ENCODE measurements at places on chromosomes 7 and 10.

- DNase-seq = no peak
These were observed 29.9 kb downstream of the DDIT4 start for GRCh38 chr10:72303424-72304128.

- DNase-seq = no peak
These were observed 89.6 kb downstream of the GALNT17 start for GRCh38 chr7:71221549-71221948.

DNA sequence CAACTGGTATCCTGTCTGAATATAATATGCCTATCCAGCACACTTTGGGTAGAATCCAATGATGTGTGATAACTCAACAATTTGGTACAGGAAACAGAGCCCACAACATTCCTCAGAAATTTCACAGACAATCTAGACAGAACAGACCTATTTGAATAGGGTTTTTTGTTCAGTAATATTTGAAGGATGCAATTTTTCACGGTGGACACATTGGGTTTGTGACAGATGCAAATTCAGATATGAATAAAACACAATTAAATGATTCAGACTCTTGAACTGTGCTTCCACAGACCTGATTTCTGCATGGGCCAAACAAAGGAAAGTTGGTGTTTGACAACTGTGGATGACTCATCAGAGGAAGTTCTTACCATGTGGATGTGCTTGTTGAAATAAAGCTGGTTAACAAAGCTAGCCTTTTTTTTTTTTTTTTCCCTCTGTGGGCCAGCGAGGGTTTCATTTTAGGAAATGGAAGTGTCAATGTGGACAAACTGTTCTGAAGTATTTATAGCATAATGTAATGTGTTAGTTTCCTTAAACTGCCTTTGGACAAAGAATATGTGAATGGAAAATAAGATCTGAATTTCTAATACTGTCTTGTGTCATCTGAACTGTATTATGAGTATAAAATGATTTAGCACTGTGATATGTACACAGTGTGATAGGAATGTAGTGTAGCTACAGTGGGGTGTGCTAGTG, 43.2 kb upstream of the FAM133B start:
- DNase-seq = peak; percentile 47

- no peak for DNase-seq
These were observed 557 bp downstream of the TMEM120A start for GRCh38 chr7:75993689-75994387.

- no peak for DNase-seq
These were observed 15.3 kb downstream of the SH3PXD2A start for GRCh38 chr10:103839872-103840739.

- DNase-seq = no peak
These were observed 543.8 kb upstream of the NRP1 start for GRCh38 chr10:33878238-33878786.

DNA sequence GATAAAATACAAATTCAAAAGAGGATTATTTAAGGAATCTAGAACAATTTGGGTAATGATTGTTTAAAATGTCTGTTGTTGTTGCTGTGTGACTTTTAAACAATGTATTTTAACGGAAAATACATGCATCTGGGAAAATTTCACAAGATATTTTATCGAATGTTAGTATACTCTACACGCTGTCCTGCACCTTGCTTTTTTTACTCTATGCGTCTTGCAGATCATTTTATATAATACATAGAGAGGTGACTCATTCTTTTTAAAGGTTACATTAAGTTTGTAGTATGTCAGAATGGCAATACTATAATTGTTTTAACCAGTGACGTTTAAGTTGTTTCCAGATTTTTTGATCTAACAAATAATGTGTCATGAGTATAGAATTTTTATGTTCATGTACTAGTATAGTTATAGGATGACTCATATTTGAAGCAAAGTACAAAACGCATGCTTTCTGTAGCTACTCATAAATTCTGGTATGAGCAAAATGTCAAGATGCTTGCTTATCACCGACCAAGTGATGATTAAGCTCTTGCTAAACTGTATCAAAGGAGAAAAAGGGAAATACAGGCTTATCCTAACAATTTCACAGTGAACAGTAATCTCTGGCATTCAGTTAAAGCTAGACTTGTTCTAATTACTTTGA, 4.9 kb downstream of the DKK1 start:
- no peak for DNase-seq

GRCh38 chr10:131996466-131997365, 15.0 kb upstream of the BNIP3 start:
- no peak for DNase-seq

GRCh38 chr7:47433564-47433895, 148.4 kb downstream of the TNS3 start:
- DNase-seq = no peak

DNA sequence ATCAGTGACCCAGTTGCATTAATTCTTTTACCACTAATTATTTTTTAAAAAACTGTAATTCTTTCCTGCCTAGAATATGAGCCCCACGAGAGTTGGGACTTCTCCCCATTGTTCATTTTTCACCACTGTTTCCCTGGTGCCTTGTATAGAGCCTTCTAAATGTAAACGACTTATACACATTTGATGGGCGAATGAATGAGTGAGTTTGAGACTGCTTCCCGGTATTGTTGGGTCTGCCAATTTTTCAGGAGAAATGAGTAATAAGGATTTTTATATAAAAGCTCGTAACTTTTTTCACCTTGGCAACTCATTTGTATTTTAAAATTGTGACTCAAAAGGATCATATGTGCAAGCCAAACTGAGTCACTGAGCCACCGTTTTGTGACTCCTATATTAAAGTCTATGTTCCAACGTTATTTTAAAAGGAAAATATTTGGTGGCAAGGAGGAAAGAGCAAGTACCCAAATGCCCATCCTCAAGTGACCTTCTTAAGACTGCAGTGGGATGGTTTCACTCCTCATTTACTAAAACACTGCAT, 621.3 kb downstream of the KCNMA1 start:
- DNase-seq = no peak

DNA sequence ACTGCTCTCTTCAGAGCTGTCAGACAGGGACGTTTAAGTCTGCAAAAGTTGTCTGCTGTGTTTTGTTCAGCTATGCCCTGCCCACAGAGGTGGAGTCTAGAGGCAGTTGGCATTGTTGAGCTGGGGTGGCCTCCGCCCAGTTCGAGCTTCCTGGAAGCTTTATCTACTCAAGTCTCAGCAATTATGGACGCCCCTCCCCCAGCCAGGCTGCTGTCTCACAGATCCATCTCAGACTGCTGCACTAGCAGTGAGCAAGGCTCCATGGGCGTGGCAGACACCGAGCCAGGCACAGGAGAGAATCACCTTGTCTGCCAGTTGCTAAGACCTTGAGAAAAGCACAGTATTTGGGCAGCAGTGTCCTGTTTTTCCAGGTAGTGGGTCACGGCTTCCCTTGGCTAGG, 98.1 kb downstream of the SDHAF3 start:
- DNase-seq = no peak

DNA sequence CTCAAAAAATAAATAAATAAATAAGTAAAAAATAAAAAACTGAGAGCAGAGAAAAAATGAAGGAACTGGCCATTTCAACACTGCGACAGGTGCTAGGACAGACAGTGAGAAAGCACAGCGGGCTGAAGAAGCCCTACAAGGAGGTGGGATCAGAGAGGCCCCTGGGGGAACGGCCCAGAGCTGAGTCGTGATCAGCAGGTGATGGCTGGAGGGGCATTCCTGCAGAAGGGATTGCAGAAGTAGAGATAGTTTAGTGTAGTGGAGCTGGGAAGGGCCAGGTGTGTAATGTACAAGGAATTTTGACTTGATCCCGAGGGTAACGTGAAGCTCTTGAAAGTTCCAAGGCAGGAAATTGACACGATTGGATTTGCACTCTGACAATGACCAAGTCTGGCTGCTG, 112.1 kb downstream of the CUL2 start:
- no peak for DNase-seq

DNA sequence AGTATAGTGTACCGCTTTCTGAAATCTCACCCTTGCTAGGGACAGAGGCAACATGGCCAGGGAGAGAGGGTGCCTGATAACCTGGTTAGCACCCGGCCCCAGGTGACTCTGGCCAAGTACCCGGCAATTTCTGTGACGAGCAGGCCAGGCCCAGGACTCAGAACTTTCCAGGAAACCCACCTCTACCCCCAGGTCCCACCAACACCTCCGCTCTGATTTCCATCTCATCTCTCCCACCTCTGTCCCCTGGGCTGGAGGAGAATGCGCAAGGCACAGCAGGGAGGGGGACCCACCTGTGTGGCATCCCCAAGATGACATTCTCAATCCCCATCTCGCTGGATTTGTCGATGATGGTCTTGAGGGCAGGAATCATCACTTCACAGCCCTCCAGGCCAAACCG, 11.6 kb downstream of the OGDHL start:
- no peak for DNase-seq

- no peak for DNase-seq
These were observed 3.2 kb downstream of the CSGALNACT2 start for GRCh38 chr10:43141421-43141820.

GRCh38 chr7:37957221-37957970, 37.0 kb downstream of the EPDR1 start:
- no peak for DNase-seq

- DNase-seq = no peak
These were observed 29.9 kb downstream of the ZNF783 start for GRCh38 chr7:149291781-149292461.

GRCh38 chr7:127782075-127782474, 130.1 kb downstream of the SND1 start:
- no peak for DNase-seq

All from KG1 (cell line).